CMK (cell line): ENCODE measurements at places on chromosomes 7 and 10.

DNA sequence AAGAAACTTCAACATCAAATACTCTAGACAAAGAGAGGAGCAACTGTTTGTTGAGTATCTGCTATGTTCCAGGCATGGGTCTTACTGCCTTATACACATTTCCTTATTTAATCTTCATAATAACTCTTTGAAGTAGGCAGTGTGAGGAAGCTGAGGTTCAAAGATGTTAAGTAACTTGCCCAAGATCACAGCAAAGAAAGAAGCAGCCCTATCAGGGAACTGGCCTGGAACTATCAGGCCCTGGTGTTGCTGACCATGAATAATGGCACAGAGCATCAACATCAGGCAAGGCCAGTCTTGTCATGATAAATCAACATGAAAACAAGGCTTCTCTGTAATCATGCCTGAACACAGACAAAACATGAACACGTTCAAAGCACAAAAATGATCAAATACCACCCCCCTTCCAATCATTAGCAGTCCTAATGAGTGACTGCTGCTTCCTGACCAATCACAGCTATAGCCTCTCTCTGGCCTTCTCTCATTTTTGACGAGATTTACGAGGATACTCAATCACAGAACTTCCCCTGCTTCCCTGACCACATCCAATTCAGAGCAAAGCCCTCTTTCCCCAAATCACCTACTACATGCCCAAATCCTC lies 2.3 kb downstream of the GSDME start:
- DNase-seq = no peak

DNA sequence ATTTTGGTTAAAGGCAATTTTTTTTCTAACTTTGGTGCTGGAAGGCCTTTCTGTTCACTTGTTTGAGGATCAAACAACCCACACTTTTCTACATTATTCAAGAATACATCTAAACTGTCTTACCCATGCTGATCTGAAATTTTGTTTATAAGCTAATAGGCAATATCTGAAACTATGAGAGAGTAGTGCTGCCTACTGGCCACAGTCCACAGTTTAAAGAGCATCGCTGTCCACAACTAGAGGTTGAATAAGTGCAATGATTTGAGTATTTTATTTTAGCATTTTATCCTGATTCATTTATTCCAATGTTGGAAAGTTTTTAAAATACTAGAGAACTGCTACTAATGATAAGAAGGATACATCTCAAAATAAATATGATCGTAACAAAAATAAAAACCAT lies 306.9 kb downstream of the ELMO1 start:
- DNase-seq = no peak

GRCh38 chr7:105773030-105773460 lies 103.4 kb downstream of the ATXN7L1 start:
- DNase-seq = no peak

DNA sequence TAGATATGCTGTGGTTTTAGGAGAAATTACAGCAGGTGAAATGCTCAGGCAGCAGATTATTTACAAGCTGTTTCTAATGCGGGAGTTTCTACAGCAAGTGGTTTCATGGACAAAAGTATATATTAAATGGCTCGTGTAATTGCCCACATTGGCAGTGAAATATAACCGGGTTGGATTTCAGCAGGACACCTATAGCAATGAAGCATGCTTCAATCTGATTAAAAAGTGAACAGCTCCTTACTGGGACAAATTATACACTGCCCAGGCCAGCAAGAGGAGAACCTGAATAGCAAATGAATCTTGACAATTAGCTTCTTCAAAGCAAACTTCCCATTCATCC lies 35.2 kb upstream of the LYZL1 start:
- DNase-seq = no peak

- no peak for DNase-seq
These were observed 111.7 kb downstream of the KMT2E start for GRCh38 chr7:105125745-105126144.

GRCh38 chr10:70559861-70560260 lies 42.7 kb downstream of the PRF1 start:
- no peak for DNase-seq

GRCh38 chr10:55146032-55146431 lies 345.0 kb upstream of the PCDH15 start:
- DNase-seq = no peak

GRCh38 chr7:78134256-78134655 lies 335.7 kb downstream of the PHTF2 start:
- no peak for DNase-seq

GRCh38 chr7:37916017-37916672 lies 472 bp downstream of the SFRP4 start:
- no peak for DNase-seq

DNA sequence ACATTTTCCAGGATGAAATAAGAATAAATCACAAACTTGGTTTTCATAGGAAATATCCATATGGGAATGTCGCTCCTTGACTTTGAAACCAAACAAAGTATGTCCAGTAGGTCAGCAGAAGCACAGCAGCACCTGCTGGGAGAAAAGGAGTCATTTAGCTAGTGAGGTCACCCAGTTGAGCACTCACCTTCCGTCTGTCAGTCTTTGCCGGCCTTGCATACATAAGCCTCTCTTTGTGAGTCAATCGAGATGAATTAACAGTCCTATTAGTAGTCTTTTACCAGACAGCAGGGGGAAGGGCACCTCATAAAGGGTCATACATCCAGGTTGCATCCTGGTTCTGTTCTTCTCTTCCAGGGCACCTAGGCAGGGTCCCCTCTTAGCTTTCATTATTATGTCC lies 232.5 kb upstream of the FZD1 start:
- no peak for DNase-seq

- no peak for DNase-seq
These were observed 751 bp downstream of the PAX2 start for GRCh38 chr10:100745882-100746783.

GRCh38 chr7:8932751-8933150 lies 499.3 kb downstream of the NXPH1 start:
- no peak for DNase-seq

GRCh38 chr7:85734823-85735222 lies 548.0 kb upstream of the SEMA3D start:
- no peak for DNase-seq

DNA sequence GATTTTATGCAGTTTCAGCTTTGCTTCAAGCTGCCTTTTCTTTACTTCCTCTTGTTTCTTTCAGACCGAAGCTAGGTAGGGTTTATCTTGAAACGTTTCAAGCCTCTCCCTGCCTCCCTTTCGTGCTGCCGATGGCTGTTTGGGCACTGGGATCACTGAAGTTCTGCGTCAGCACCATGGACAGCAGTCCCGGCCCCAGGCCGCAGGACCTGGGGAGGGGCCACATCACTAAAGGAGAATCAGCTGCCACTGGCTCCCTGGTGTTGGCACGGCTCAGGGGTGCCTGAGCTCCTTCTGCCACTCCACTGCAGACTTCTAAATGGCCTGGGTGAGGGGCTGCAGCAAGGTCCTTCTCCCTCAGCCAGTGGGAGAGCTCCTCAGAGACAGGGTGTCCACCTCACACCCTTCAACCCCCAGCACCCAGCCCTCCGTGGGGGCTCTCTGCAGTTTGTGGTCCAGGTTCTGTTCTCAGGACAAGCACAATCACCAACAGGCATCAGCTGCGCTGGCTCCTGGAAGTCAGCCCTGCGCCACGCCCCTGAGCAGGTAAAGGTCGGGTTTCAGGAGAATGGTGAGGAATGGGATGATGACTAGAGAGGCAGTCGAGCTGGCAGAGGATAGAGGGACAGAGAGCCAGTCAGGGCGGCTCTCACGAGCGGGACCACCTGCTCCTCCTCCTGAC lies 387.2 kb downstream of the TCERG1L start:
- DNase-seq = no peak

GRCh38 chr10:102167861-102168260 lies 15.7 kb downstream of the NOLC1 start:
- DNase-seq = no peak

GRCh38 chr7:140312141-140312846 lies 86.0 kb downstream of the SLC37A3 start:
- no peak for DNase-seq

DNA sequence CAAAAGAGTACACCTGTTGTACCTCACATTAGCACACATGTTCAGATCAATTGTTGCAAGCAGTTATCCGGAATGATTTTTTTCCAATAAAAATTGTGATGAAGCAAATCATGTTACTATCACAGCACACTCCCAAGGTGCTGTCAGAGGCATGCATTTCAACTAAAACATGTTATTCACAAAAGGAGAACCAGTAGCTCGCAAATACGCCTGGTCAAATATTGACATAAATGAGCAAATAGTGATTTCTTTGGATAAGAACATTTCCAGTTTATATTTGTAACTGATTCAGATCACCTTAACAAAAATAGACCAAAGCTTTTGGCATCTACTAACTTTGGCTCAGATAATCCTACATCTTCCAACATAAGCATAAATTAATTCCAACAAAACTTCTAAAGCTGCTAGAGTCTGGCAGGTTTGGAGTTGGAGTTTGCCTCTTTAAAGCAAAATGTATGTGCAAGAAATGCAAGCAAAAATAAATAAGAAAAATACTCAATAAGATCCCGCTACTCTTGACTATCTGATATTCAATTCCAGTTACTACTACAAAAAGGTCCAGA lies 208.0 kb downstream of the SFMBT2 start:
- DNase-seq = no peak

- no peak for DNase-seq
These were observed 63.9 kb downstream of the TMEM209 start for GRCh38 chr7:130141161-130141883.

DNA sequence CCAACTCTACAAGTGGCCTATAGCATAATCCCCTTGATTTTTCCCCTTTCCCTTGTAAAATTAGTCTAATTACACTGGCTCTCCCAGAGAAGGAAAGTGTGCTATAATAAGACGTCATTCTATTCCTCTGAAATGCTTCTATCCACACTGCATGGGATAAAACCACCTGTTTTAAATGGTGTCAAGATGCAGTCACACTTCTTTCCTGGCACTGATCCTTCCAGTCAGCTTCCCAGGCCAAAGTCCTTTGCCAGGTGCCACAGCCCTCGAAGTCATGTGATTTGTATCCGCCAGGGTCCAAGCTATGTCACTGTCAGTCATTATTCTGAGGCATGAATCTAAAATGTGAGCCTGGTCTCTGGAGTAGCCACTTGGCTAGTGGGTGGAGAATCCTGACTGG lies 169.0 kb upstream of the KIAA1217 start:
- no peak for DNase-seq

GRCh38 chr7:139648941-139649425 lies 125.5 kb downstream of the CLEC2L start:
- DNase-seq = no peak

DNA sequence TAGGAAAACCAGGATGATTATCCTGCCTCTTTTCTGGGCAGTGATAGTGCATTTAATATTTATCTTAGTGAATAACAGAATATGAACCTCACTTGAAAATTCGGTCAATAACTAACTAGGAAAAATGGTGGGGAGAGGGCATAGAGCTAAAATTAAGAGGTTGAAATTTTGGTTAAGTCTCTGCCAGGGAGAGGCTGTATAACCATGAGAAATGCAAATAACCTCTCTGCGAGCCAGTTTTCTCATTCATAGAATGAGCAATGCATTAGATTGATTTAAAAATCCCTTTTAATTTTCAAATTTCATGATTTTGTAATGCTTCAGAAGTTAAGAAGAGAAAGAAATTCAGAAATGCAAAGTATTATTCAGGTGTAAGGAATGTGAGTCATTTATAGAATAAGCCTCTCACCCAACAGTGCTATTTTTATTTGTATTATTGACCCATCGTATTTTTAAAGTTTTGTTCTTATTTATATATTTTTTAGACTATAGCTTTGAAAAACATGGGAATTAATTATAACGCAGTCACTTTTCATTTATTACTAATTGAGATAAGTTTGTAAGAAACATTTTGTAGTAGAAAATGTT lies 104.7 kb downstream of the PHF14 start:
- no peak for DNase-seq

DNA sequence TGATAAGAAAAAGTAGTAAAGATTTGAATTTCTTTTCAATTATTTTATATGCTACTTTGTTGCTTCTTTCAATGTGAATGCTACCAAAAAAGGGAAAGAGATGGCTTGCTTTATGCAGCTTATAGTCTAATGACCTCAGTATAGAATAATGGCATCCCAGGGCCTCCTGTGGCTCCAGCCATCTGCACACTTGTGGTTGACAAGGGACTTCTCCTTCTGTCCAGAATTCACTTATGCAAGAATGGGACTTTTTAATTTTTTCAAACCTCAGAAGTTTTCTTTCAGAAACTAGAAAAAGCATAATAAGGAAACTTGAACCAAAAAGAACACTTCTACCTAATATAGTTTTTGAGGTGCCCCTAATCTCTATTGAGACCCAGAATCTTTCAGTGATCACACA lies 310.9 kb downstream of the CTNNA3 start:
- DNase-seq = no peak

- DNase-seq = no peak
These were observed 35.2 kb upstream of the KLF6 start for GRCh38 chr10:3820255-3820654.

- peak; percentile 42 for DNase-seq
These were observed 1.3 kb downstream of the TBC1D12 start for GRCh38 chr10:94403380-94404213.

DNA sequence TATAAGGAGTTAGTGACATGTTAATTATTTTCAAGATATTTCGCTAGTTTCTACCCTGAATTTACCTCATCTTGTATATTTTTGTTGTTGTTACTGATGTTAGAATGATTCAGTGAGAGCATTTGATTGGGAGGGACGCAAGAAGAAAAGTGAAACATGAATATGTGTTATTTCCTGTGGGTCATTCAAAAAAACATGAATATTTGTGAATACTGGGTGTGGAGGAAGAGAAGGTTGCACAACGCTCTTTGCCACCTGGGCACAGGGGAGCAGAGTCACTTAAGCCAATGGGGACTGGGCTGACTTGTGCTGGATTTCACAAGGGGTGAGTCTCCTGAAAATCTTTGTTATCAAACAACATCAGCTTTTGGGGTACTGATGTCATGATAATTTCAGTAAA lies 39.5 kb downstream of the AGK start:
- no peak for DNase-seq

DNA sequence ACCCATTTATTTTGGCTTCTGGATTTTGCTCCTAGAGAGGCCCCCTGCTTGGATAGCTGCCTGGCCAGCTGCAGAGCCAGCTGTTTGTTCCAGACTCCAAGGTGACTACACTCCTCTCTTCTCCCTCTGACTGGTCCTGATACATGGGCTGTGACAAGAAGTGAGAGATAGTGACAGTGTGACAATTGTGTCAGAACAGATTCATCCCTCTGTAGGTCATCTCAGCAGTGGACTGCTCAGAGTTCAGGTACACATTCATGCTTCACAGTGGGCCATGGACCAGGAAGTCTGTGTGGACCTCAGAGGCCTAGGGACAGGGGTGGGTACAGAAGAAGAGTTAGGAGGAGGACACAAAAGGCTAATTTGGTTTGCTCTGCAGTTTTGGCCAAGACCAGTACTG lies 188.2 kb upstream of the MKLN1 start:
- DNase-seq = no peak

DNA sequence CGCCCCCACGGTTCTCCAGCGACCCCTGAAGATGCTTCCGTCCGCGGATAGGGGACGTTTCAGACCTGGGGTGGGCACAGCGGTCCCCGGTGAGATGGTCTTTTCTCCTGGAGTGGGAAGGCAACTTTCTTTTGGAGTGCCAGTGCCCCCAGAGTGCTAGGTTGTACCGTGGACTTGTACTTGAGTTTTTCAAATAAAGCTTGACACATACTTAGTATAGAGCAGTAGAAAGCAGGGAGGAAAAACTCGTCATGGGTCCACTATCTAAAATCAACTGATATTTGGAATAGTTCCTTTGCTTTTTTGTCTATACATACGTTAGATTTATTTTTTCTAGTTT lies 28.4 kb downstream of the RBM20 start:
- DNase-seq = no peak
